GM19239 (cell line): ENCODE measurements at places on chromosomes 1 and 21.

GRCh38 chr1:933603-933940 lies 9.8 kb downstream of the SAMD11 start:
- no peak for DNase-seq

DNA sequence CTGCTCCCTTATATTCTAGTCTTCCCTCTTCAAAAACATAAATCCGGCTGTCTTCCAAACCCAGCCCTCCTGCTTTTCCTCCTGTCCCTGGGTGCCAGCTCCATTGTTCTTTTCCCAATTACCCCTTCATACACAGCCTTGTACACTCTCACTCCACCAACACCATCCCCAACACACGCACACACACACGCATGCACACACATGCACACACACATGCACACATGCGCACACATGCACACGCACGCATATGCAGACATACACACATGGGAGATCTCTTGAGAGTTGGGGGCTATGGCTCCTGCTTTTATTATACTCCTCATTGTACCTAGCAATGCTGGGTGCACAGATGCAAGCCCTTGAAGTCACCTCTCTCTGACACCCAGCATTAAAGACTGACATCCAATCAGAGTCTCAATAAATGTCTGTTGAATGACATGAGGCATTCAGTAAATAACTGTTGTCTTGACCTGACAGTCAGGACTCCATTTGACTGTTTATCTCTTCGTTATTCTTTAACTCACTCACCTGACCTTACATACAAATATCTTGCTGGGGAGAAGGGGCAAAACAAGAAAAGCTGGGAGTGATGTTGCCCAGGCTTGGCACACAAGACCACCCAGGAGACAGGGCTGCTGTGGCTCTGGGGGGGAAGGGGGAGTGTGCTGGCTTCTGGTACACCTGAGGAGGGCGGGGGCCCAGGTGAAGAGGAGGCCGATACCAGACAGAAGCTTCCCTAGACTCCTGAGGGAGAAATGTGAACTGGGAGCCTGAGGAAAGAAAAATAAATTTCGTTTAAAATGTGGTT lies 16.0 kb downstream of the ABCA4 start:
- no peak for DNase-seq

DNA sequence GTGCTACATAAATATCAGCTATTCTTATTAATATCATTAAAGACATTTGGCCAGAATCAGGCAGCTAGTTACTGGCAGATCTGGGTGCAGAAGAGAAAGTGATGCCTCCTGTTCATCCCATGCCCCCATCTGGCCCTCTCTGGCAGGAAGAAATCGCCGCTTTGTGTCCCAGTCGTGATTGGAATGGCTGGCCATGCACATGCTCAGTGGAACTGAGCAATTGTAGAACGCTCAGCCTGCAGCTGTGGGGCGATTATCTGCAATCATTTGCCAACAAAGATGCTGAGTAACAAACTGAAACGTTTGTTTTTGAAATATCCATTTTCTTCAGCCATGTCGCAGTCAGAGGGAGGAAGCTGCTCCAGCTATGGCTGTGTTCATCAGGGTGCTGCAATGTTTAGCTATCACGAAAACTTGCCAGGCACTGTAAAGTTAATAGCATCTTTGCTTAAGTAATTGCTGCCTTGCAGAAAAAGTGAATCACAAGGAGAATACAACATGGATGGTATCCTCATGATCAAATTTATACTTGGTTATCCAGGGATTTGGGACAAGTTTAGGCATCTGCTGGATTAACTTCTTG lies 36.5 kb downstream of the NGF start:
- DNase-seq: no peak

GRCh38 chr1:119483441-119484200 lies 23.4 kb upstream of the HSD3B1 start:
- DNase-seq: no peak

DNA sequence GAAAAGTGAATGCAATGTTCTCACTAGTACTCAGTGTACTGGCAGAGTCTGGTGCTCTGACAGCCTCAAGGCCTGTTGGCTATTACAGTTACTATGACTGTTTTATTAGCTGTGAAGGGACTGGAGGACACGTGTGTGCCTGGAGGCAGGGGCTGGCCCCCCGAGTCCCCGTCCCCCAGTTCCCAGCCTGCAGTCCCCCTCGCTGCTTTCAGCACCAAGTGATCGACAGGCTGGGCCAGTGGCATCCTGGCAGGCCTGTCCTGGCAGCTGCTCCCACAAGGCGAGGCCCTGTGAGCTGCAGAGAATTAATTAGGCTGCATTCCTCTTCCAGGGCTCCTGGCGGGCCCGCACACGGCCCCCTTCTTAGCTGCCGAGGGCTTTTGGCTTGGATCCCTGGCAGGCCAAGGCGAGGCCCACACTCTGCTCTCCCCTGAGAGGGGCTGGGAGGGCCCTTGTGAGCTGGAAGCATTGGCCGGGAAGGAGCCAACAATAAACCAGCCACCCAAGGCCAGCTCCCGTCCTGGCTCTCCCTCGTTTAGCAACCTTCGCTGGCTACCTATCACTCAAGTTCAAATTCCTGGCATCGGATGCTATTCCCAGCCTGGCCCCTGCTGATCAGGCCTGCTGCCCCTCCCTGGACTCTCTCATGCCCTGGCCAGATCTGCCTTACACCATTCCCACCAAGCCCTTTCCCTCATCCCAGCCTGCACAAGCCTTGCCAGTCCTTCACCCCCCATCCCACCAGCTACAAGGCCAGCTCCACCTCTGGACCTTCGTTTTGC lies 9.8 kb downstream of the EDN2 start:
- no peak for DNase-seq

GRCh38 chr1:85058786-85059185 lies 10.5 kb upstream of the MCOLN3 start:
- DNase-seq: no peak

- no peak for DNase-seq
Observed at GRCh38 chr1:23947366-23947765, 12.3 kb upstream of the PNRC2 start.

GRCh38 chr1:34923490-34923889 lies 6.0 kb downstream of the DLGAP3 start:
- no peak for DNase-seq

- no peak for DNase-seq
Observed at GRCh38 chr1:3685906-3686305, 33.6 kb downstream of the TP73 start.

DNA sequence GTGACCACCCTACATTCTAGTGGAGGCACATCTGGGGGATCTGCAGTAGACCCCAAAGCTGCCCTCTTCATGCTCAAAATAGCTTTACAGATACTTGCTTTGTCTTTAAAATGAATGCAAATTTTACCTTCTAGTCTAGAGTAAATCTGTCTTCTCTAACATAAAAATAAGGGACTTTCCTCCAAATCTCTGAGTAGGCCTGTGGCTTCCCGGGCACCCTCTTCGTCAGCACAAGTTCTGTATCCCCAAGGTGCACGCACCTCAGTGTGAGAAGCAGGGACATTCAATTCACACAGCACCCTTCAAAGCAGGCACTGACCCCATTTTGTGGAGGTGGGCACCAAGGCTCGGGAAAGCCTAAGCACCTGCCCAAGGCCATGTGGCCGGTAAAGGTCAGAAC lies 19.0 kb downstream of the MEF2D start:
- DNase-seq: no peak

GRCh38 chr1:64569411-64569810 lies 99.5 kb downstream of the CACHD1 start:
- DNase-seq: no peak

DNA sequence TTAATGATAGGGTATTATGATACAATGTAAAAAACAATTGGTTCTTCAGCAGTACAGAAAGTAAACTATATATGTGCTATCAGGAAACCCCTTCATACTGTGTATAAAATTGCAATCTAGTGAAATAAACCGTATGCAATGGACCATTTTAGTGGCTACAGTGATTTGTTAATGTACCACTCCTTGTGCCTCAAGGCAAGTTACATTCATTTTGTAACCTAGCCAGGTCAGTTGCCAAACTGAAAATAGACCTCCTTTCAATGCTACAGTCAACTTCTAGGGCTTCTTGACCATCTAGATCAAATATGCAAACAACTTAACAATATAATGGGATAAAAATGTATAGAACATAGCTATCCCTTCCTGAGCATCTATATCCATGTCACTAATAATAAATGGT lies 52.0 kb upstream of the RAVER2 start:
- DNase-seq: no peak

DNA sequence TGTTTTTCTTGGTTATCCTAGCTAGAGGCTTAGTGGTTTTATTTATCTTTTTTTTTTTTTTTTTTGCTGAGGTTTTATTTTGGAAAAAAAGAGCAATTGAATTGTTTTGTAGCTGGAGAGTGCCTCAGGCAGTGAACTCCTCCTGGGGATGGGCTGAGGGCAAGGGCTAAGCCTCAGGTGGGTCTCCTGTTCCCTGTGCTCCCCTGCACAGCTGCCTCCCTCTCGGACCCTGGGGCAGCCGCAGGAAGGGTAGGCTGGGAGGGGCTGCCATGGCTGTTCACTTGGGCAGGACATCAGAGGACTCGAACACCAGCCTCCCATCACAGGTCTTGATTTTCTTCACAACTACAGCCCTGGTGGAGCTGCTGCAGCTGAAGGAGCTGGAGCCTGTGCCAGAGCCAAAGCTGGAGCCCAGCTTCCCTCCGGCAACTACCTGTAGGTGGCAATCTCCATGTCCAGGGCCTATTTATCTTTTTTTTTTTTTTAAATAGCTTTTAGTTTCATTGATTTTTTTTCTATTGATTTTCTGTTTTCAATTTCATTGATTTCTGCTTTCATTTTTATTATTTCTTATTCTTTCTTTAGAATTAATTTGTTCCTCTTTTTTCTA lies 28.9 kb downstream of the LEPR start:
- no peak for DNase-seq

DNA sequence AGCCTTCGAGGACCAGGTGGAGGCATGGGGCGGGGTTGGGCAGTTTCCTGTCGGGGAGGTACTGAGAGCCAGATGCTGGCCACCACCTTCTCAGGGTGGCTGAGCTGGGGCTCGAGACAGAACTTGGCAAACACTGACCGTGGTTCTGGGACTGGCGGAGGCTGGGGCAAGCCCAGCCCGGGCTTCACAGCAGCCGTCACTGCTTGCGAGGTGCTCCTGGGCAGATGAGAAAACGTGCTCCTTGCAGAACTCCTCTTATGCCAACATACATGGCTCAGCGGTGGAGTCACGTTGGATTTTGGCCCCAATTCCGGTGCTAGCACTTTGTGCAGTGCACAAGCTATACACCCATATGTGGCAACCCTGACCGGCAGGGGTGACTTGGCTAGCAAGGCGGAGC lies 69.2 kb downstream of the RUNX3 start:
- no peak for DNase-seq

DNA sequence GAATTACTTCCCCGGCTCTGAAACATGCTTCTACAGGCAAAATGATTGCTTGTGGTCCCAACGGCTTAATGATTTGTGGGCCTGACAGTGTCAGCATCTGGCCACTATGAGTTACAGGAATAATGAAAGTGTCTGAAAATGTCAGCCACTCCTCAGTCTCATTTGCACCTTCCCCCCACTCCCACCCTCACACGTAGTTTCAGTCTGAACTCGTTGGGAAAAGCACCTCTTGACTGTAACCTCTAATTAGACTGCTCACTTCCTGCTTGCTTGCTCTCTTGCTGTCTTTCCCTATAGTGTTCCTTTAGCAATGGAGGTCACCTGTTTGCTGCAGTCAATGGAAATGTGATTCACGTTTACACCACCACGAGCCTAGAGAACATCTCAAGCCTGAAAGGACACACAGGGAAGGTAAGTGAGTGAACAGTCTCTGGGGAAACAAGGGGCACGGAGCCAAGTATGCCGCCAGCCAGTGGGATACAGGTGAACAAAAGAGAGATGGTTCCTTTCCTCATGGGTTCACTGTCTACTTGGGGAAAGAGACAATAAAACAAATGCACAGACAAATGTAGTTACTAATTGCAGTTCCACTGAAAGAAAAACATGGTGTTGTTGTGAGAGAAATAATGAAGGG lies 27.1 kb downstream of the CFAP57 start:
- peak; percentile 50 for DNase-seq

- no peak for DNase-seq
Observed at GRCh38 chr21:35394634-35395369, 345.7 kb upstream of the RUNX1 start.

DNA sequence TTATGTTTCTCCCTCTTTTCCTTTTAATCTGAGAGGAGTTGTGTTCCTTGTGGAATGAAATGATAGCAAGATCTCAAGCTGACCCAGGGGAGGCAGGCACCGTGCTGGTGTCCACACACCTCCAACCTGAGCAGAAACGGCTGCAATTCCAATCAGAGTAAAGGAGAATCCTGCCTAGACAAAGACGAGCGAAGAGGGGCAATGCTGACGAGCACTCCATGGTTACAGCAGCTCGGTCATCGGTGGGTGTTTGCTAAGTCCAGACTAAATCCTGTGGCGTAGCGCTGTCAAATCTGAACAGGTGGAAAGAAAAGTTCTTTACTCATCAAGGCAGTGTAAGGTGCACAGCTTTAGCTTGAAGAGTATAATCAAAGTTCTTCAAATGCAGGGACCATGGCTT lies 74.8 kb downstream of the PLD5 start:
- DNase-seq: no peak

- no peak for DNase-seq
Observed at GRCh38 chr1:78122389-78122788, 76.6 kb downstream of the GIPC2 start.

DNA sequence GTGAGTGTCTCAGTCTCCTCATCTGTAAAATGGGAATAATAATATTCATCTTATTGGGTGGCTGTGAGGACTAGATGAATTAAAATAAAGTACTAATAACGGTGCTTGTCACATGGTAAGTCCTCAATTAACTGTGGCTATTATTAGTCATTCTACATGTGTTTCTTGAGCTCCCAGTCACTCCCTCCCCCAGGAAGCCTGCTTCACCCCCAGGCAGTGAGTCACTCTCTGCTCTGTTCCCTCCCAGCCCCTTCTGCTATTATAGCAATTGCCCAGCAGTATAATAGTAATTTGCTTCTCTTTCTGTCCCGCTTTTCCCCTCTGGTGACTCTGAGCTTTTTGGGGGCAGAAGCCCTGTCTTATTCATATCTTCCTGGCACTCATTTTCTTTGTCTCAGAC lies 102.0 kb downstream of the BEND5 start:
- DNase-seq: no peak

- DNase-seq: no peak
Observed at GRCh38 chr1:241212628-241213027, 144.4 kb downstream of the RGS7 start.

- no peak for DNase-seq
Observed at GRCh38 chr1:160628799-160629263, 18.0 kb downstream of the SLAMF1 start.

DNA sequence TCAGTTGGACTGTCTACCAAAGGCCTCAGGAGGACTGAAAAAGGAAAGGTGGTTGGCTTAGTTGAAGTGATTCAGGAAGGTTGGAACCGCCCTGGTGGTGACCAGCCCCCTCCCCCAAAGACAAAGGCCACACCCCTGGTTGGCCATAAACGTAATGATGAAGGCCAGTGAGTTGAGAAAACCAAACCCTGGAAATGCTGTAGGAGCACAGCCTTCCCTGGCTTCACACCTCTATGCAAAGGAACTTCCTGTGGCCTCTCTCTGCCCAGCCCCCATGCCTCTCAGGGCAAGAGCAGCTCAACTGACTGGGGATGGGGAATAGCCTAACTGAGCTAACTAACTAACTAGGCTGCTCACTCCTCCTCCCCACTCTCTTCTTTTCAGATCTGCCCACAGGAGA lies 90.4 kb downstream of the NPHP4 start:
- DNase-seq: no peak

- DNase-seq: no peak
Observed at GRCh38 chr1:154622503-154623039, 14.6 kb upstream of the ADAR start.

- no peak for DNase-seq
Observed at GRCh38 chr1:153288634-153289275, 24.0 kb downstream of the PGLYRP3 start.

- no peak for DNase-seq
Observed at GRCh38 chr1:33640114-33640660, 167.7 kb downstream of the ZSCAN20 start.
